ENCODE measurements at places on chromosomes 13 and 19.
A peak's percentile ranks its signal among the peaks of the same experiment; 100 is the strongest.

DNA sequence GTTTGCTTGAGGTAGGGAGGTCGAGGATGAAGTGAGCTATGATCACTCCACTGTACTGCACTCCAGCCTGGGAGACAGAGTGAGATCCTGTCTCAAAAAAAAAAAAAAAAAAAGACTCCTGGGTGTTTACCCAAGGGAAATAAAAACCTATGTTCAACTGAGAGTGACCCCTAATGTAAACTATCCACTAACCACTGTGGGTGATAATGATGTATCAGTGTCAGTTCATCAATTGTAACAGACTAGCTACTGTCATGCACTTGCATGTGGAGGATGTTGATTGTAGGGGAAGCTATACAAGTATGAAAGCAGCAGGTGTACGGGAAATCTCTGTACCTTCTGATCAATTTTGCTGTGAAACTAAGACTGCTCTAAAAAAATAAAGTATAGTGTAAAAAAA lies 2.6 kb upstream of the CIB3 start:
- H3K4me3 ChIP-seq, result no peak overlapping the region
- peaks cover 4% of the 10 kb centered on the region for H3K4me1 ChIP-seq
- DNase-seq, result no peak
- no peaks in the 10 kb centered on the region for H3K36me3 ChIP-seq
- no peak overlapping the region for H3K27ac ChIP-seq

GRCh38 chr13:22562116-22562515 lies 618.7 kb upstream of the SGCG start:
- H3K27me3 ChIP-seq, result no peaks in the 10 kb centered on the region
- DNase-seq, result no peak
- no peak overlapping the region for H3K4me3 ChIP-seq
- H3K27ac ChIP-seq, result no peak overlapping the region
- no peaks in the 10 kb centered on the region for H3K4me1 ChIP-seq

DNA sequence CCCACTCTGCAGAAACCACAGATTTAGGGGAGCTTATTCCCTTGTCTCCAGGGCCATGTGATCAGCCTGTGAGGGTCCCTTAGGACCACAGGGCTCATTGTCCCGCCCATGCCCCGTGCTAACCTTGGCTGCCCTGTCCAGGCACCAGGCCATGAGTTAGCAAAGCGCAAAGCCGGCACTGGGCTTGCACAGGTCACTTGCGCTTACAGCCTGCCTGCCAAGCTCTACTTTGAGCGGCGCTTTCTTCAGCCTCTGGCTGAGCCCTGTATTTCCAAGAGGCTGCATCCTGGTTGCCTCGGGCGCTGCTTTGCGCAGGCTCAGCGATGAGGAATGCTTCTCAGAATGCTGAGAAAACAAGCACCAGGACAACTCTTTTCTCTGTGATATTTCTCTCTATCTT lies 188.0 kb downstream of the TDRD3 start:
- no peaks in the 10 kb centered on the region for H3K4me1 ChIP-seq
- no peaks in the 10 kb centered on the region for H3K36me3 ChIP-seq
- H3K27me3 ChIP-seq, result no peaks in the 10 kb centered on the region

DNA sequence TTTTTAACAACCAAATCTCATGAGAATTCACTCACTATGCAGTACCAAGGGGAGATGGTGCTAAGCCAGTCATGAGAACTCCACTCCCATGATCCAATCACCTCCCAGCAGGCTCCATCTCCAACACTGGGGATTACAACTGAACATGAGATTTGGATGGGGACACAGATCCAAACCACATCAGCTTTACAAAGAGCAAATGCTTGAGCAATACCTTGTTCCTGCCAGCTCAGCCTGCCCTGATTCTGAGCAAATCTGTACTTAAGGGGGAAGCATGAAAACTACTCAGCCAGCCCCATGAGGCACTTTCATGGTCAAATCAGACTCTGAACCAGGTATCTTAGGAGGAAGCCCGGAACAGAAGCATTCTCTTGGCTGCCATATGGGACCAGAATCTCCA lies 259.9 kb downstream of the TBC1D4 start:
- no peaks in the 10 kb centered on the region for H3K36me3 ChIP-seq
- peak; percentile 33 for DNase-seq
- H3K27me3 ChIP-seq, result peaks cover 3% of the 10 kb centered on the region
- no peak overlapping the region for H3K4me3 ChIP-seq

DNA sequence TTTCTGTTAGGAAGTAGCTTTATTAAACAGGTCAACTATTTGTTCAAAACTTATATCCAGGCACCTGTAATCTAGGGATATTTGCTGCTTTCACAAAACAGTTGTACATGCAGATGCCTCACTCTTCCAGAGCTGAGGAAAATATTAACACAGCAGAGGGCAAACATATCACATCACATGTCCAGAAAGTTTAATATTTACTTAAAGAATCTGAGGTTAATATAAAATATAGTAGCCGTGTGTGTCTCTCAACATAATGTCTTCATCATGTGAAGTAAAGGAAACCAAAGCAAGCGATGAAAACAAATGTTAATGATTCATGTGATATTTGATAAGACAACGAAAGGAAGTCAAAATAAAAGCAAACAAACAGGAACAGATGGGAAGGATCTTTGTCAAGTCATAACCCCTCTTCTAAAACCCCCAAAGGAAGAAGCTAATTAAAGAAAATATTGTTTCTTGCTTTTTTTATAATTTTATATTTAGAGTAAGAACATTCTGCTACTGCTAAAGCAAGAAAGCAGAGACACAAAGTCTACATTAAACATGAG lies 418.8 kb downstream of the DACH1 start:
- H3K4me1 ChIP-seq, result no peaks in the 10 kb centered on the region
- H3K36me3 ChIP-seq, result no peaks in the 10 kb centered on the region
- no peaks in the 10 kb centered on the region for H3K27me3 ChIP-seq
- H3K27ac ChIP-seq, result no peak overlapping the region

DNA sequence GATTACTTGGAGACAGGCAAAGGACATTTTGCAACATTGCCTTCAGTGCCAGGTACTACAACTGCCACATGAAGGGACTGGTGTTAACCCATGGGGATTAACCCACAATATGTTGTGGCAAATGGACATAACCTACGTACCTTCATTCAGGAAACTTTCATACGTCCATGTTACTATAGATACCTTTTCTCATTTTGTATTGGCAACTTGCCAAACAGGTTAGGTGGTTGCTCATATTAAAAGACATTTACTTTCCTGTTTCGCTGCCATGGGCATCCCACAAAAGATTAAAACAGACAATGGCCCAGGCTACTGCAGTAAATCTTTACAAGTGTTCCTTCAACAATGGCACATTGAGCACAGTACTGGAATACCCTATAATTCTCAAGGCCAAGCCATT lies 925.3 kb downstream of the SLITRK6 start:
- H3K4me1 ChIP-seq, result no peaks in the 10 kb centered on the region
- no peak overlapping the region for H3K27ac ChIP-seq
- H3K4me3 ChIP-seq, result no peak overlapping the region
- H3K36me3 ChIP-seq, result no peaks in the 10 kb centered on the region
- DNase-seq, result no peak
- H3K27me3 ChIP-seq, result no peaks in the 10 kb centered on the region

- no peak overlapping the region for H3K4me3 ChIP-seq
- H3K27me3 ChIP-seq, result peaks cover 8% of the 10 kb centered on the region
- no peaks in the 10 kb centered on the region for H3K36me3 ChIP-seq
- peak; percentile 82 for DNase-seq
These were observed 41.7 kb upstream of the CEACAM20 start for GRCh38 chr19:44570984-44571684.

DNA sequence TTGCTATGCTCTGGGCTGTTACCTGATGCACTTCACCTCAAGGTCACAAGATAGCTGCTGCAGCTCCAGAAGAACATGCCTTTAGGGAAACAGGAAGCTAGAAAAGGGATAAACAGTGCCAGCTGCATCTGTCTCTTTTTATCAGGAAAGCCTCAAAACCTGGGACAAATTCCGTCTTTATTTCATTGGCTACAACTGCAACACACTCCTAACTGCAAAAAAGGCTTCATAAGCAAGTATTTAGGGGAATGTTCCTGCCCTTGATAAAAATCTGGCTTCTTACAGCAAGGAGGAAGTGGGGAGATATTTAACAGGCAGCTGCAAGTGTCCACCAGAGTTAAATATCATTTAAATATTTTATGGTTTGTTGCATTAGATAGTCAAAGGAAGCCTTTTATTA lies 34.2 kb upstream of the SERTM1 start:
- no peak overlapping the region for H3K27ac ChIP-seq
- H3K4me1 ChIP-seq, result no peaks in the 10 kb centered on the region
- DNase-seq, result no peak
- no peak overlapping the region for H3K4me3 ChIP-seq

- no peaks in the 10 kb centered on the region for H3K36me3 ChIP-seq
- H3K4me1 ChIP-seq, result no peaks in the 10 kb centered on the region
- DNase-seq, result peak; percentile 97
- H3K27ac ChIP-seq, result peak overlapping the region; percentile 72
- no peak overlapping the region for H3K4me3 ChIP-seq
- no peaks in the 10 kb centered on the region for H3K27me3 ChIP-seq
These were observed 529.3 kb downstream of the IRS2 start for GRCh38 chr13:109256866-109257760.

- peak; percentile 30 for DNase-seq
- H3K36me3 ChIP-seq, result no peaks in the 10 kb centered on the region
- H3K27ac ChIP-seq, result no peak overlapping the region
- peaks cover 8% of the 10 kb centered on the region for H3K27me3 ChIP-seq
- no peak overlapping the region for H3K4me3 ChIP-seq
These were observed 29.8 kb upstream of the TM9SF2 start for GRCh38 chr13:99471221-99472121.
